CD4-positive, alpha-beta T cell (primary cell): ENCODE measurements at places on chromosomes 3 and 15.

DNA sequence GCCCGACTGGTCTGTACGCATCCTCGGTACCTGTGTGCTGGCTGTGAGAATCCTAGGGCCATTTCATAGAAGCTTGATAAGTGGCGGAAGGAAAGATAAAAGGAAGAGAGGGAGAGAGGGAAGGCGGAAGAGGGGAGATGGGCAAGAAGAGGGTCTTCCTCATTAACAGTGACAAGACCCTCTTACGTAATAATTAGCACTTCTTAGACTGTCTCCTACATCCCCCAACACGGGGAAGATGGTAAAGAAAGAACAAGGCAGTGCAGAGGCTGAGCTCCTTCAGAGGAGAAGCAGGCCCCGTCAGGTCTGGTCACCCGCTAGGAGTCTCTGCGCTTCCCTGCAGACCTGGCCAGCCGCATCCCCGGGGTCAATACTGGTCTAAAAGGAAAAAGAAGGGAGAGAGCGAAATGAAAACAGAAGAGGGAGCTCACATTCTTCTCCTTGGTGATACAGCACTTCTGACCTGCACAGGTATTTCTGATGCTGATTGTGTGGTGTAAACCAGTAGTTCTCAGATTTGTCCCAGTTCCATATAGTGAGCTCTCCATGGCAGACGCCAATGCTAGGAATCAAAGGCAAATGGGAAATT is 19.0 kb upstream of the FAM240A start:
- no peak for DNase-seq

DNA sequence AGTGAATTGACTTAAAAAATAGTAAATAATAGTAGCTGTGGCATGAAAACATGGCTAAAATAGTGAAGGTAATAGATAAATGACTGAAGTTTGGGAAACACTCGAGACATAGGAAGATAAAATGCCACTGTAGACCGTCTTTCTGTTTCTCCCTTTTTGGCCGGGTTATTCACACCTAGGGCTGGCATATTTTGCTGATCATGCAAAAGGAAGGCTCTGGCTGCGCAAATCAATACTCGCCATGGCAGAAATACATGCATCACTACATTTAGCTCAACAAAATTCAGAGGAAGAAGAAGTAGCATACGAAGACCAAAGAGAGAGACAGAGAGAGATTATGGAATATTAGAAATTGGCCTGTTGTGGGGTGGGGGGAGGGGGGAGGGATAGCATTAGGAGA is 242.2 kb upstream of the KBTBD8 start:
- no peak for DNase-seq

DNA sequence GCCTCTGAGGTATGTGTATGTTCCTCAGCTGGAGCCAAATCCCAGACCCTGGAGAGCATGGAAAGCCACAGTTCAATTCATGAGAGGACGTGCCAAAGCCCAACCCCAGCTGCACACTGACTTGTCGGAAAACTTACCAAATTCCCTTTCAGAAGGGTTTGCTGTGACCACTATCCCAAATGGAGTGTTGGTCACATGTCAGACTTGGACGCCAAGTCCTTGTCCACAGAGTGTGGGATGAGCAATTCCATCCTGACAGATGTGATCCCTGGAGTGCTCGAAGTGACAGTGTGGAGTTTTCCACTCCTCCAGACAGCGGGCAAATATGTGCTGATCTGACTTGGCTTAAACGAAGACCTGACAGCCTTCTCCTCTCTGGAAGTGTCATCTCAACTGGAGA is 71.2 kb downstream of the RORA start:
- DNase-seq: no peak

DNA sequence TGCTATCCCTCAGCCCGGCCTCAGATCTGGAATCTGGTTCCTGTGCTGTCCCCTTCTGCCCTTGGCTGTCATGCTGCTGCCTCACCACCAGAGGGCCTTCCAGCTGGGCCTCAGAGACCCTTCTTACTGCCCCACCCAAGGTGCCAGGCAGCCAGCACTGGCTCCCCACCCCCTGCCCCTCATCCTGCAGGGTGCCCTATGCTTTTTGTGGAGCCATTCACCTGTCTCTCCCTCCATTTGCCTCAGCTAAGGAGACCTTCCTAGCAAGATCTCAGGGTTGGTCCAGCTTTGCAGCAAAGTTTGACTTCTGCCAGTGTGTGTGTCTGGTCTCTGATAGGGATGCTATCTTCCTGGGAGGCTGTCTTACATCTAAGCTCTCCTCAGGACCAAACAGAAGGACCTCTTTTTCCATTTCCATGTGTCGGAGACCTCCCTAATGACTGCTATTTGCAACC is 1.9 kb upstream of the VWA5B2 start:
- DNase-seq: peak; percentile 76

DNA sequence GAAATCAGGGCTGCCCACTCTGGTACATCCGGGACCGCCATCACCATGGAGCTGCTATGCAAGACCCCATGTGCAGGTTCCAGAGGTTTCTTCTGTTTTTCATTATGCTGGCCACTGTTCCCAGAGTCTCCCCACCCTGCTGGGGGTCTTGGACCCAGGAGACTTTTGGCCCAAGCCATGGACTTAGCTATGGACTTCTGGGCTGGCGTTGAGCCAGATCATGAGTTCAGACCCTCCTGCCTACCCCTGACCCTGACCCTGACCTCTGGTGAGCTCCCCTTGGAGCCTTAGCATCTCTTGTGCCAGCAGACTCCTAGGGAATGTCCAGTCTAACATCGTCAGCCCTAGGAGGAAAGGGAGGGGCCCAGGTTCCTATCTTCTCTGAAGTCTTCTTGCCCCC is 25.3 kb downstream of the SLC28A1 start:
- DNase-seq: no peak

- no peak for DNase-seq
These were observed 74.0 kb upstream of the TERB2 start for GRCh38 chr15:44882499-44882968.

- no peak for DNase-seq
These were observed 6.6 kb upstream of the STAC start for GRCh38 chr3:36373666-36374065.

GRCh38 chr3:176430244-176431037 is 766.8 kb downstream of the TBL1XR1 start:
- DNase-seq: no peak

- DNase-seq: no peak
These were observed 99.0 kb downstream of the TMCC1 start for GRCh38 chr3:129794311-129795185.

GRCh38 chr3:101170806-101171558 is 149.4 kb downstream of the IMPG2 start:
- no peak for DNase-seq

- DNase-seq: no peak
These were observed 117.3 kb downstream of the TBC1D5 start for GRCh38 chr3:17625133-17625532.

DNA sequence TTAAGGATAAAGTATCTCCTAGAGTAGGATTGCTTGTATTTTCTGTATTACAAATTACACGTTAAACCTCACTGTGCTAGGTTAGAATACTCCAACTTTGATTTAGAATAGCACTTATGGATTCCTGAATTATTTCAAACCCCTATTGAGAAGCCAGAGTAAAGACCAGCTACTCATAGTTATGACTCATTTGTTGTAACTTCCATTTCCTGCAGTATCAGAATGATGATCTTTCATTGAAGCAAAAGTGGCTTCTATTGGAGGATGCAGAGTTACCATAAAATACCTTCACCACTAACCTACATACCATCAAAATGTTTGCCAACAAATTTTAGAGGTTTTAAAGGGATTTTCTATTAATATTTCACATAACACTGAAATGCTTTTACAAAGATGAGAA is 1322.7 kb upstream of the ALCAM start:
- no peak for DNase-seq

- DNase-seq: no peak
These were observed 296.6 kb upstream of the LMCD1 start for GRCh38 chr3:8204853-8205650.

- no peak for DNase-seq
These were observed 602.0 kb upstream of the KCNMB2 start for GRCh38 chr3:177934001-177934891.

- DNase-seq: no peak
These were observed 374.2 kb downstream of the MECOM start for GRCh38 chr3:169289273-169289672.

DNA sequence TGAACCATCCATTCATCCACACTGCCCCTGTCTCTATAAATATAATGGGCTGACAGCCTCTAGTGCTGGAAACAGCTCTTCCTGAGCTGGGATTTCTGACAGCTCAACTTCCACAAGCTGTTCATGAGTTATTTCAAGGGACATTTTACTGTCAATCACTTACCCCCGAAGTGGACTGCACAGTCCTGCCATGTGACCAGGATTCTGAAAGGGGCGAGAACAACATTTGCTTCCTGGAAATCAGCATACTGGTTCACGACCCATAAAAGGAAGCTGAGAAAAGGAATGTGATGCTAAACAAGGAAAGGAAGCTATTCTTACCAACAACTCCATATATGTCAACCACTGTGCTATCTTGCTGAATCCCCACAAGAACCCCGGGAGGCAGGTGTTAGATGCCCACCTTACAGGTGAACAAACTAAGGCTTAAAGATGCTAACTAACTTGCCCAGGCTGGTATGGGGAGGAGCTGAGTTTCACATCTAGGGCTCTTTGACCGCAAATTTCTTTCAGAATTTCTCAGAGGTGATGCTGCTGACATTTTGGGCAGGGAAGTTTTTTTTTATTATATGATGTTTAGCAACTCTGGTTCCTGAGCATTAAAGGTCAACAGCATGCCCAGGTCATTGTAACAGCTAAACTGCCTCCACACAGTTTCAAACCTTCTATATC is 16.5 kb upstream of the REC114 start:
- DNase-seq: no peak

DNA sequence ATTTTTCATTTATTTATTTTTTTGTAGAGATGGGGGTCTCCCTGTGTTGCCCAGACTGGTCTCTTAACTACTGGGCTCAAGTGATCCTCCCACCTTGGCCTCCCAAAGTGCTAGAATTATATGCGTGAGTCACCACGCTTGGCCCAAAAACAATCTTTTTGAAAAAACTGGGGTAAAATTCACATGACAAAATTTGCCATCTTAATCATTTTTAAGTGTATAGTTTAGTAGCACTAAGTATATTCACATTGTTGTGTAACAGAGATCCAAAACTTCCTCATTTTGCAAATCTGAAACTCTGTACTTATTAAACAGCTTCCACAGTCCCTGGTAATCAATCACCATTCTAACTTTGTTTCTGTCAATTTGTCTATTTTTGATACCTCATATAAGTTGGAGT is 5.2 kb downstream of the SNX1 start:
- no peak for DNase-seq

GRCh38 chr15:66193066-66193465 is 60.5 kb downstream of the MEGF11 start:
- no peak for DNase-seq

DNA sequence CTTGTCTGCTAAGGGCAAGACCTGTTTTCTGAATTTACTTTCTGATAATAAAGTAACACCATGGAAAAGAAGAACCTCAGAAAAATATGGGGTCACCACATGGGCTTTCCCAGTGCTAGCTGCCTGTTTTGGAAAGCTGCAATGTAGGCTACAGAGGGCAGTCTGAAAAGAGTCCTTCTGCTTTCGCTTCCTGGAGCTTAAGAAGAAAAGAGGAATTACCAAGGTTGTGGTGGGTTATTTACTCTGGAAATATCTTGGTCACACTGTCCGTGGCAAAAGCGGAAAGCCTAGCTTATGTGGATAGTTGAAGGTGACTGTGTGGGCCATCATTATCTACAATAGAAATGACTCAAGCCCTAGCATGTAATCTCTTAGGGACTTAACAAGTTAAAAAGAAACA is 31.7 kb upstream of the IP6K2 start:
- no peak for DNase-seq

DNA sequence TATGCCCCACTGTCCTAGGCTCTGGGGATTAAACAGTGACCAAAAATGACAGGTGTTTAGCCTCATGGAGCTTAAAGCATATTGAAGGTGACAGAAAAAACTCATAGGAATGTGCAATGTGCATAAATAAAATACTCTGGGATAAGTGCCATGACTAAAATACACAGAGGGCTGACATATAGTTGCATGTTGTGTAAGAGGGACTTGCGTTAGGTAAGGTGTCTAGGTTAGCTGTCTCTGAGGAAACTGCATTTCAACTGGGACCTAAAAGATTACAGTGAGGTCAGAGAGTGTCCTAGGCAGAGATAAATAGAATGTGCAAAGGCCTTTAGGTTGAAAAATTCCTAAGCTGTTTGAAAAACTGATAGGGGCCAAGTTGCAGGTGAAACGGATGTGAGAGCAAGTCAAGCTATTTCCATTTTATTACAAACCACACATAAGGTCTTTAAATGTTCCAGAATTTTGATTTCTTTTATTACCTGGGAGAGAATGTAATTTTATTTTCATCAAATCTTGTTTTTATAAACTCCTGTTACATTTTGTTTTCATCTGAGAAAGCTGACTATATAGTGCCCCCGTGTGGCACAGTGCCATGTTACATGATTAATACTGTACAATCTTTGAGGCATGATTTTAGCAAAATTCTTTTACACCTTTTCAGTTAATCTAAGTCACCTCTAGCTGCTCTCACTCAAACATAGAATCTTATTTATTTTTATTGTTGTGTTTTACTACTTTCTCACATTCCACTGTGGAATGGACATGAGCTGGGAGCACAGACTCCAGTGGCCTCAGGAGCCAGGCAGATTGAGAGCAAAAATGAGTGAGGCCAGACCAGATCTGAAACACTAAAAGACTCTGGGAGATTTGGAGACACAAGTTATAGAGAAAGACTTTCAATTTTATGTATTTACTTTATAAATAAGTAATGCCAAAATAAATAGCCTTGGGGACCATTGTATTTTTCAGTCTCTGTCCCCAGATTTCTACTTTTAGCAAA is 259.6 kb upstream of the ZNF717 start:
- no peak for DNase-seq

GRCh38 chr3:11455956-11456355 is 183.8 kb downstream of the ATG7 start:
- no peak for DNase-seq

DNA sequence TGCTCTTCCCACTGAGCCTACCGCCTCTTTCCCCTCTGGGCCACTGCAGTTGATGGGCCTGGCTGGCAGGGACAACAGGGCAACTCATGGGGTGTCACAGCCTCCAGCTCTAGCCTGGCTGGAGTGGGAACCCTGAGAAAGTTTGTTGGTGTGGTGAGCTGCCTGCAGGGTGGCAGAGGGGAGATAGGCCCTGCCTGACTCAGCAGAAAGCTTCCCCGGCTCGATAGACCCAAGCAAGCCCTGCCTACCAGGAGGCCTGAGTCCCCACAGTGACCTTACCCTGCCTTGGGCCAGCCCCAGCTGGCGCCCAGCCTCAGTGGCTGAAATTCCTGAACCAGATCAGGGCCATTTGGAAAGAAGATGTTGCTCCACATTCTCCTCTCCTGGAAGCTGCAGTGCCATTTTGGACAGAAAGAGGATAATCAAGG is 29.4 kb downstream of the ABTB1 start:
- DNase-seq: no peak

GRCh38 chr15:65939901-65940617 is 70.8 kb downstream of the RAB11A start:
- no peak for DNase-seq

DNA sequence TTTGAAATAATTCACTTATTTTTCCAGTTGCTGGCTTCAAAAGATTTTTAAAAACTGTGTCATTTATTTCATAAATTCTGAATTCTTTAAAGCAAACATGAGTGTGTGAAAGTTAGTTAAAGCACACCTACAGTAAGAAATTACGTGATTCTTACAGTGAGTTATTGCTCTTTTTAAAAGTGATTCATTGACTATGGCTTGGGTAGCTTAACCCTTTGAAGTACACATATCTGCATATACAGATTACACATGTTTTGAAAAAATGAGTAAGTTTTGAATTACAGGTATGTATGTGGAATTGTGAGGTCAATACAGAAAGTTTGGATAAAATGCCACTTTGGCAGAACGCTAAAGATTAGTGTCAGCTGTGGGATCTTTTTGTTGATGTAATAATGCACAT is 64.5 kb upstream of the MBNL1 start:
- DNase-seq: no peak
